ENCODE measurements at places on chromosomes 5 and 9. TPM values are rescaled to one million over a fixed set of nuclear protein-coding genes. Genes with fewer than 3 reads are reported as not detected.

- no peak for DNase-seq
- H3K27me3 ChIP-seq: no peaks in the 10 kb centered on the region
- H3K4me3 ChIP-seq: peak overlapping the region; percentile 69
- H3K4me1 ChIP-seq: peaks cover 54% of the 10 kb centered on the region
- H3K36me3 ChIP-seq: peaks cover 12% of the 10 kb centered on the region
- peak overlapping the region; percentile 72 for H3K27ac ChIP-seq
Observed at GRCh38 chr9:129491487-129491855, 129.4 kb downstream of the C9orf50 start.

GRCh38 chr9:134950386-134951210 is 32.9 kb upstream of the FCN1 start:
- no peak overlapping the region for H3K27ac ChIP-seq
- DNase-seq: no peak
- no peaks in the 10 kb centered on the region for H3K27me3 ChIP-seq
- H3K36me3 ChIP-seq: no peaks in the 10 kb centered on the region

Gene RFK
- 27.0 TPM for total RNA-seq

Gene TAS2R1
- total RNA-seq: not detected

Gene MROH2B
- total RNA-seq: not detected

Gene PTGES
- total RNA-seq: 96.6 TPM

Data from MCF 10A (cell line).